Articular chondrocyte of knee joint (primary cell): ENCODE measurements at places on chromosomes 3 and 15. TPM values are rescaled to one million over a fixed set of nuclear protein-coding genes. Genes with fewer than 3 reads are reported as not detected.

PEX11A gene
- total RNA-seq, result 5.1 and 10.8 TPM in 2 replicates

WDR5B gene
- 10.1 and 10.7 TPM in 2 replicates for total RNA-seq

ECE2 gene
- not detected in 2 replicates for total RNA-seq

RASGRP1 gene
- under 0.01 and 0.11 TPM in 2 replicates for total RNA-seq

RNF168 gene
- 20.8 and 25.0 TPM in 2 replicates for total RNA-seq

DAZL gene
- 0.22 TPM in 1 of 2 replicates, not detected in the other for total RNA-seq

WDR72 gene
- total RNA-seq, result not detected in 2 replicates
